NAMALWA (cell line): ENCODE measurements at places on chromosomes 7 and 10.
A peak's percentile ranks its signal among the peaks of the same experiment; 100 is the strongest.

- DNase-seq = no peak
These were observed 1065.8 kb upstream of the GHITM start for GRCh38 chr10:83073472-83073871.

DNA sequence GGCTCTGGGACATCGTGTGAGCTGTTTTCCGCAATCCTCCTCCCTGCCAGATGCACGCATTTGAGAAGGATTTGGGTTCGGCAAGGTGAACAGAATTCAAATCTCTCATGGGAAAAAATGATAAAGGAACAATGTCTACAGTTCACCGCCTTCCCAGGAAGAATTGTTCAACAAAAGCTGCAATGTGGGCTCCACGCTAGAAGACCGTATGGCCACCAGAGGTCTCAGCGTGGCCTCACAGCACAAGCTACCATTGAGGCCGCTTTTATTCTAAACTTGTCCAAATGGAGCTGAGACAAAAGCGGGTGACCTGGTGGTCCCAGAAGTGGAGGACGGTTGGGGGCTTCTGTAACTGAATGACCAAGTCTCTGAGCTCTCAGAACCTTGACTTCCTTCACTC is 733.1 kb downstream of the PARD3 start:
- DNase-seq = no peak

DNA sequence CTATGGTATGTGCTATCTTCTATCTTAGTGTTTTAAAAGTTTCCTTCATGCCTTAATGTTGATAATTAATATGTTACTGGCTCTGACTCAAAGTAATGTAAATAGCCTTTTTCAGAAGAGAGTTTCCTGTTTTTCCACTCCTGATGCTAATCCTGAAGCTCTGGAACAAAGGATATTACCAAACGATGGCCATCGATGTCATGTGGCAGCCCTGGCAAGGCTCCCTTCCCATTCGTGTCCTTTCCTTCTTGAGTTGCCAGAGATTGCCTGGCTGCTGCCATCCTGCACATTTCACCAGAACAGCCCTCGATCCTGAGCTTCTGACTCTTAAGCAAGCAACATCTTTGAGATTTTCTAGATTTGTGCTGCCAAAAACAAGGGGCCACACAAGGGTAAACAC is 46.0 kb downstream of the RNF133 start:
- no peak for DNase-seq

GRCh38 chr10:14659626-14660196 is 115.0 kb downstream of the FAM107B start:
- DNase-seq = peak; percentile 89

DNA sequence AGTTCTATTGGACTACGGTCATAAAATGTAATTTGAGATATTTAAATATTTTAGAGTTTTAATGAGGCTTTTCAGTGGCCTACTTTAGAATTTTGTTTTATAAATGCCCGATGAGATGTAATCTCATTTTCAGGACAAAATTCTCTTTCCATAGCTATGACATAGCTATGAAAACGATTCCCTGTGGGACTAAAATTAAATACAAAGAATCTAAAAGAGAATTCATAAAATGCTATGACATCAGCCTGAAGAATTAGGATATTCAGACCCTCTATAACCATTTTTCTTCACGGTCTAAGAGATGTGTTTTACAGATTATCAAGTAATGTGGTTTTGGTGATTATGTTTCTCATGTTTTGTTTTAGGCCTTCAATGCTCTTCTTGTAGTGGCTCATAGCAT is 48.2 kb upstream of the ODAD2 start:
- DNase-seq = no peak

GRCh38 chr10:114704679-114705078 is 46.6 kb upstream of the ABLIM1 start:
- DNase-seq = no peak

GRCh38 chr7:22140578-22140977 is 194.9 kb upstream of the CDCA7L start:
- no peak for DNase-seq

DNA sequence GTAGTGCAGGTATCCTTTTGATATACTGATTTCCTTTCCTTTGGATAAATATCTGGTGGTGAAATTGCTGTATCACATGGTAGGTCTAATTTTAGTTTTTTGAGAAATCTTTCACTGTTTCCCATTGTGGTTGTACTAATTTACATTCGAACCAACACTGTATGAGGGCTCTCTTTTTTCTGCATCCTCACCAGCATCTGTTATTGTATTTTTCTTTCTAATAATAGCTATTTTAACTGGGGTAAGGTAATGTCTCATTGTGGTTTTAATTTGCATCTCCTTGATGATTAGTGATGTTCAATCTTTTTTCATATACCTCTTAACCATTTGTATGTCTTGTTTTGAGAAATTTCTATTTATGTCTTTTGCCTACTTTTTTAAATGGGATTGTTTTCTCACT is 335.4 kb upstream of the MTPN start:
- no peak for DNase-seq

GRCh38 chr10:24223953-24224352 is 15.0 kb downstream of the KIAA1217 start:
- no peak for DNase-seq

DNA sequence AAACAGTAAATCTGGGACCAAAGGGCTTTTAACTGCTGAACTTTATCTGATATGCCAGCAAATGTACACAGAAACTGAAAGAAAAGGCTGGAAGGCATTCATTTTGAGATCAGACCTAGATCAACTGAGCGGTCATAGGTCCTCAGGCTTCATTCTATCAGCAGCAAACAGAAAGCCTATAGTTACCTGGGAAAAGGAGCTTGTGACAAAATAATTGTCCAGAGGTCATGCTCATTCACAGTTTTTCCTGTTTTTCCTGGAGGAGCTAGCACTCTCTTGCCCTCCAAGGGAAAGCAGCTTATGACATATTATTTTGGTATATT is 320.2 kb downstream of the AHR start:
- no peak for DNase-seq

DNA sequence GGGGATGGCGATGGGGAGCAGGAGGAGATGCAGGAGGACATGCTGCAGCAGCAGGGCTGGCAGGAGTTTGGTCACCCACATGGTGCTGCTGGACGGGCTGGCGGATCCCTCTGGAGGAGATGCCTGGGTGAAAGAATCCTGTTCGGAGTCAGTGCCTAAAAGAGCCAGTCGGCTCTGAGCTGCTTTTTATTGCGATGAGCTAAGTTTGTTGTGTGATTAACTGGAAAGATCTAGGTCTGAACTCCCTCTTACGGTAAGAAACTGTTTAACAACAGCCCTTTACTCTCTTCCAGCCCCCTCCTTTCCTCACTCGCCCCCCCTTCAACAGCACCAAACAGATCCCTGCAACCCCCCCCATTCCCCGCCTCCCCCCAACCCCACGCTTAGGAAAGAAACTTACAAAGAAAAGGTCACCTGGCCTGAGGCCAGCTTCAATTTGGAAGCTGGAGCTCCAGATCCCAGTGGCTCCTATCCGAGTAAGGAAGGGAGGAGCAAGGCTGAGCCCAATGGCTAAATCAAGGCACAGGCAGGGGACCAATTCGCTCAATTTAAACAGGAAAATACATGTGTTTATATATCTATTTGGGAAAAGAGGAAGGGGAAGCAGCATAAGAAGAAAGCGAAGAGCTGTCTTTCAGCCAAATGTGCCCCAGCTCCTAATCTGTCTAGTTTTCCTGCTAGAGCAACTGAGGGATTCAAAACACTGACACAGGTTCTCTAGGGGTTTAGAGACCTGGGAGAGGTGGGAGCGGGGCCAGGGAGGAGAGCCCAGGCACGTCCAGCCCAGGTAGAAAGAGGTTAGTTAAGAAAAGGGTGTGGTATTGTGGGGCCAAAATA is at the start of gene HGF:
HGF (minus strand) TSS at position 157 of the 837 bp plus-strand sequence; CDS start at position 81, 76 bp downstream.
- no peak for DNase-seq

DNA sequence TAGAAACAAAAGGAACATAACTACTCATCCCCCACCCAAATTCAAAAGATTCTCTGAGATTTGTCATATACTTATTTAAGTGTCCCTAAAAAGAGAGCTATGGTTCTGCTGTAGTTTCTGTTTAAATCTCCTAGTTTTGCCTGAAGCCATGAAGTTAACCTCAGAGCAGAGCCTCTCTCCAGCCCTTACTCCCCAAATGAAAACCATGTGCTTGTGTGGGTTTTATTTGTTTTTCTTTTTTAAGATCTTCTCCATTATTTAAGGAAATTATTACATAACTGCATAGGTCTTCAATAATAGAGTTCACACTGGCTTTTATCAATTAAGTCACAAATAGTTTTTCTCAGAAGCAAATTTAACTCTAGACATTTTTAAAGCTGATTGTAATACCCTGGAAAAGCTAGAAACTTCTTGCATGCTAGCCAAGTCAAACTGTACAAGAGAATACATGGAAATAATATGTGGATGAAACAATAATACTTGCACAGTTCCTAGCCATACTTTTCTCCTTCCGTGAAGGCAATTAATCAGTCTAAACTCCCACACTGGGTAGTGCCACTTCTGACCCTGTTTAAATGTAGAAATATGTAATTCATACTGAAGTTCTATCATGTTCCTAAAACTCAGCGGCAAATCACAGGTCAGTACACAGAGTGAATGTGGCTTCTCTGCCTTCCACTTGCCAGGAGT is 579.7 kb downstream of the SUGCT start:
- no peak for DNase-seq

DNA sequence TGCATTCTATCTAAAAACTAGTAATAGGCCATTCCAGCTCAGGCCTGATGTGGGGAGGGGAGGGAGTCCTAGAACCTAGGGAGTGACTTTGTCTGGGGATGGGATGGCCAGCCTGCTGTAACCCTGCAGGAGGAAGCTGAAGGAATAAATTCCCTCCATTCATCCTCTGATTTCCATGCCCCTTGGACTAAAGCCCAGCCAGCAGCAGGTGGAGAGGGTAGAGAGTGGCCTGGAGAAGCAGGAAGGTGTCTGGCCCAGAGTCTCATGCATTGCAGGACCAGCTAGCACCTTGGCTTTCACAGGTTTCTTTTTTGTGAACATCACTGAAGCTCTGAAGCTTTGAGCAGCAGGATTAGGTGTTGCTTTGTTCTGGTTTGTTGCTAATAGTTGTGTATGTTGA is 32.8 kb upstream of the CDH23 start:
- DNase-seq = no peak

- no peak for DNase-seq
These were observed 425.8 kb upstream of the FOXK1 start for GRCh38 chr7:4256286-4256685.

GRCh38 chr7:155206318-155207020 is 91.2 kb upstream of the INSIG1 start:
- peak; percentile 91 for DNase-seq

DNA sequence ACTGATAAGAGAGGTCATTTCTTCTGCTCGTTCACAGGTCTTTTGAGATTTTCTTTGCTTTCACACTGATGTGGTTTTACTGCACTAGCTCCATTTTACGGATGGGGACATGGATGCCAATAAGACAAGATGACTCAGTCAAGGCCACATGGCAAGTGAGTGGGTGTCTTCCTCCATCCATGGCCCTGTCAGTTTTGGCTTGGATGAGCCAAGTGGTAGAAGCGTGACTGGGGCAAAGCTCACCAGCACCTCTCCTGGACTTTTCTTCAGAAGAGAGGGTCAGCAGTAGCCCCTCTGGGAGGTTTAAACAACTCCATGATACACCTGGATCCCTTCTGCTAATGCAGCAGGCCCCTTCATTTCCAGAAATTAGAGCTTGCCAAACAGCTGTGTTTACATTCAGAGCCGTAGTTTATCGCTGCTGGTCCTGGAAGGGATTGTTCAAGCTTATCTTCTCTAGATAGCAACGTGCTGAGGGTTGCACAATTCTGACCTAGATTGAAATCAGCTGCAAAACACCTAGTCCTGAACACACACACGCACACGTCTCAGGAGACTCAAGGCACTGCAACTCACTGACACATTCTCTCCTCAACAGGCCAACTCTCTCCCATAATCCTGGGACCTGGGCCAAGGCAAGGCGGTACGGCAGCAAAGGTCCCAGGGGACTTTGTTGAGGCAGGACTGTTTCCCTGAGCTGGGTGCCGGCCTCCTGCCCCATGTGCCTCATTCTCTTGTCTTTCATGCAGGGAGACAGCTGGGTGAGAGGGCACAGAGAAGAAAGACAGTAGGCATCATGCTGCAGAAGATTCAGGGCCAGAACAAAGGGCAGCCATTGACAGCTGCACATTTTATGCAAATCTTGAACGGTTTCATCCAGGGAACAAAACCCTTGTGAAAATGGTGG is 14.2 kb upstream of the PDCD4 start:
- DNase-seq = peak; percentile 85

DNA sequence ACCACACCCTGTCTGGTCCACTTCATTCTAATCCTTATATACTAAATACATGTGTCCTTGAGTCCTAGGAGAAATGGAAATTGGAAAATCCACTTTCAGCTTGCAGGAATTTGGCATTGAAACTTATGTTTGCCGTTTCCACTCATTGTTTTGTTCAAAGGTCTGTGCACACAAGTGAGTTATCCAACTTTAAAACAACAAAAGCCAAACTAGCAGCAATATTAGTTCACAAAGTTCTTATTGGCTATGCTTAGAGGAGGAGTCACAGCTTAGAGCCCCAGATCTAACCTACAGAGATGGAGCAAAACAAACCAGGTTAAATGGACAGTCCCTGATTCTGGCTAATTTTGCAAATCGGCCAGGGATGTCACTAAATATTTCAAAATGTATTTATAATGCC is 44.6 kb upstream of the AFAP1L2 start:
- no peak for DNase-seq

DNA sequence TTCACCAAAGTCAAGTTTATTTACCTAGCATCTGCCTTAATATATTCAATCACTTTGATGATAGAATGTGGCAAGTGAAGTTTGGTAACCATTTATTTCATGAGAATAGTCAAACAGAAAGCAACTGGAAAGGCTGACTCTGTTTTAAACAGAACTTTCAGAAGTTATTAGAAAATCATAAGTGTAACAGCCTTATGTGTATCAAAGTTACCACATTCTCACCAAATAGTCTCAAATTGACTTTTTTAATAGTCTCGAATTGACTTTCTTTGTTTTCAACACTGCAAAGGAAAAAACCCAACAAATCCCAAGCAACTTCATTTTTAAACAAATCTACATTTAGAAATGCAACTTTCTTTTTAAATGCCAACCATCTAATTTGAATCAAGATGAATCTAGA is 29.5 kb downstream of the NAMPT start:
- DNase-seq = no peak

GRCh38 chr10:31149835-31150512 is 118.3 kb upstream of the ZNF438 start:
- DNase-seq = no peak

GRCh38 chr7:19339512-19339911 is 194.3 kb upstream of the FERD3L start:
- no peak for DNase-seq

DNA sequence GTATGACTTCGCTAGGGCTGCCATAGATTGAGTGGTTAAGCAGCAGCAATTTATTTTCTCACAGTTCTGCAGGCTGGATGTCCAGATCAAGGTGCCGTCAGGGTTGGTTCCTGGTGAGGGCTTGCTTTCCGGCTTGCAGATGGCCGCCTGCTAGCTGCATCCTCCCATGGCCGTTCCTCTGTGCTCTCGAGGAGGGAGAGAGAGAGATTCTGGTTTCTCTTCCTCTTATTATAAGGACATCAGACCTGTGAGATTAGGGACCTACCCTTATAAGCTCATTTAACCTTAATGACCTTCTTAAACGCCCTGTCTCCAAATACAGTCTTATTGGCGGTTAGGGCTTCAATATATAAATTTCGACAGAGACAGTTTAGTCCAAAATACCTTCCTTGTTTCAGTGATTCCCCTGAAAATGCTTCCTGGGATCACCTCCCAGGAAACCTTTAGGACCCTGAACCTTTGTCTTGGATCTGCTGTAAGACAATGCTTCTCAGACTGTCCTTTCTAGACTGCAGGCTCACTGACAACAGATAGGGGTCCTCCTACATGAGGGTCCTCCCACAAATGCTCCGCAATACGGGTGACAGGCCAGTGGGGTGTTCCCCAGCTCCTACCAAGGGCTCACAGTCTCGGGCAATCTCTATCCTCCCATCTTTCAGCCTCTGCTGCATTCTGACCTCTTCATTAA is 82.5 kb upstream of the BAIAP2L1 start:
- DNase-seq = no peak
